Activated T-helper 17 cell treated with anti-CD3 and anti-CD28 coated beads, Interleukin-2, amount 50 U/mL, for 72 hours (primary cell): ENCODE measurements at places on chromosomes 16 and 17.
A peak's percentile ranks its signal among the peaks of the same experiment; 100 is the strongest.

GRCh38 chr17:29613352-29613837, 9.3 kb downstream of the CORO6 start:
- ATAC-seq = peak; percentile 55

GRCh38 chr17:81976332-81977210, 858 bp upstream of the ASPSCR1 start:
- peak; percentile 71 for ATAC-seq

DNA sequence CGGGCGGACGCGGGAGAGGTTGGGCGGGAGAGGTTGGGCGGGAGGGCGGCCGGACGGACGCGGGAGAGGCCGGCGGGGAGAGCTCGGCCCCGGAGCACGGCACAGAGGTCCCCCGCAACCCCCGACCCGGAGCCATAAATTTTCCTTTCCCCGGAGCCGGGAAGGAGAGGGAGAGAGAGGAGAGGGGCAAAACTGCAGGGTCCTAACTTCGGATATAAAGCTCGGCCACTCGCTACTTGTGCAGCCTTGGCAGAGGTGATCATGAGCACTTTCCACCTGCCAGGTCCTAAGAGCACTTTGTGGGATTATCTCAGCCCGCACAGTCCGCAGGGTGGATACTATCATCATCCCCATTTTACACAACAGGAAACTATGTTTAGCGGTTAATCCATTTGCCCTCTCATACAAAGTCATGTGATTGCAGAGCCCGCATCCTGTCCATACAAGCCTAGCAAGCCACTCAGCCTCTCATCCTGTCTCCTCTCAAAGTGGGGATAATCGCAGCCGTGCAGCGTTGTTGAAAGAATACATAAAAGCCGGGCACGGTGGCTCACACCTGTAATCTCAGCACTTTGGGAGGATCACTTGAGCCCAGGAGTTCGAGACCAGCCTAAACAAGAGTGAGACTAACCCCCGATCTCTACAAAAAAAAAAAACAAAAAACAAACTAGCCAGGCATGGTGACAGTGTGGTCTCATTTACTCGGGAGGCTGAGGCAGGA, 780 bp upstream of the DCAKD start:
- ATAC-seq = peak; percentile 55

GRCh38 chr17:35841505-35841904, 27.2 kb downstream of the HEATR9 start:
- ATAC-seq = no peak

- no peak for ATAC-seq
Measured at GRCh38 chr17:12406623-12407215, 259.0 kb upstream of the MYOCD start.

- no peak for ATAC-seq
Measured at GRCh38 chr16:7343243-7343642, 10.6 kb downstream of the RBFOX1 start.

DNA sequence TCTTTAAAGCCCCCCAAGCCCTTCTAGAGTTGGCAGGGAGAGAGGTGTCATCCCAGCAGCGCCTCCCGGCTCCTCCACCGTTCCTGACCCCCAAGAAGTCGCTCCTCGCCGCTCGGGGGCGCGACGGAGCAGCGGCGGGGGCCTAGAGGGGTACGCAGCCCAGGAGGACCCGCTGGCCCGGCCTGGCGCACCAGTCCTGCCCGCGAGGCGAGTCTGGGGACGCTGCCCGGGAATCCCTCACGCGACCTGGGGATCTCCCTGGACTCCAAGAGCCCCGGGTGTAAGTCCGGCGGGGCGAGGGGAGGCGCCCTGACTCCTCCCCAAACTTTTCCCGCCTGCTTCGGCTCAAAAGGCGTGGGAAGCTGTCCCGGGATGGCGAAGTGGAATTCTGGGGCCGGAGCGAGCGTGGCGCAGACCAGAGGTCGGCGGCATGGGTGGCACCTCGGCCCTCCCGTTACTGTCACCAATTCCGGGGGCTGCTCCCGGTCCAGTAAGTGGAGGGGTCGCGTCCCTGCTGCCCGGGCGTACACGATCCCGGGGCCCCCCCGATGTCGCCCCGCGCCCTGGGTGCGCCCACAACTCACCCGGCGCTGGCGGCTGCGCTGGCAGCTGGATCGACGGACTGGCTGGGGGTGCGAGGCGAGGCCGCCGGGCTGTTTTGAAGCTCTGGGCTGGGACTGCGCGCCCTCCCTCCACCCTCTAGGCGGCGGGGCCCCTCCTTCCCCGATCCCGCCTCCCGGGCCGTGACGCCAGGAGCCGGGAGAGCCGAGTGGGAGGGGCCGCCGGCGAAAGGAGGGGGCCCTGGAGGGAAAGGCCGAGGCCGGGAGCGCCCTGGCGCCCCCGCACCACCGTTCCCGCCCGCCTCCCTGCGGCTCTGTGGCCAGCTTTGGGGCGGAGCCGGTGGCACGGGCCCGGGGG, at the start of gene EMP2:
TSS of gene EMP2 (minus strand) at position 634 of the 918 bp plus-strand sequence. CDS start 32,981 bp downstream, outside the sequence.
- no peak for ATAC-seq

- ATAC-seq = no peak
Measured at GRCh38 chr16:21643785-21644184, 8.6 kb downstream of the IGSF6 start.

DNA sequence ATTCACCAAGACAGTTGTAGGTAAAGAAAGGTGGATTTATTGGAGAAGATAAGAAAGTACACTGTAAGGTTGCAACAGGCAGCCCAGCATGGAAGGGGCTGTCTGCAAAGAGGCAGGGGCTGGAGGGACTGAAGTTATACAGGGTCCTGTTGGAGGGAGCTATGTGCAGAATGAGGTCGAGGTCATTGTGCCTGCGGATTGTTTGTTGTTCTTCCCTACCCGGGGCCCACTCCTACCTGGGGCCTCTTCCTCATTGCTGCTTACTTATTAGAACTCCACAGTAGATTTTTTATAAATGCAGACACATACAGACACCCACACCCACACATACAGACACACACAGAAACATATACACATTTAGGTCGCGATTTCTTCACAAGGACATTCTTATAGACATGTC, 466.2 kb downstream of the MAF start:
- ATAC-seq = no peak

GRCh38 chr17:74368341-74369081, 1.2 kb downstream of the GPR142 start:
- ATAC-seq = peak; percentile 87

DNA sequence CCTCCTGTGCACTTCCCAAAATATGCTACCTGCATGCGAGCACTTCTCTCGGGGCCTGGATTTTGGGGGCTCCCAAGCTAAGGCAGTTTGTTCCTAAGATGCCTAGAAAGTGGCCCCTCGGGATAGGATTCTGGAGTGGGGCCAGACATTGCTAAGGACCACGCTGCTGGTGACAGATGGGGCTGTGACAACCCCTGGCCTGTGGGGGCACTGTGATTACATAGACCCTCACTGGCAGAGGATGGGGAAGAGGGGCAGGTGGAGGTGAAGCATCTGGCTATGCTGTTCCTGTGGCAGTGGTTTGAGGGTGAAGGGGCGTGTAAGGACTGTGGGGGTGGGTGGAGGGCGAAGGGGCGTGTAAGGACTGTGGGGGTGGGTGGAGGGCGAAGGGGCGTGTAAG, 128.4 kb downstream of the ENGASE start:
- no peak for ATAC-seq

- ATAC-seq = no peak
Measured at GRCh38 chr17:17778308-17779014, 58.3 kb downstream of the SREBF1 start.

GRCh38 chr17:43701318-43701743, 39.6 kb upstream of the MEOX1 start:
- peak; percentile 89 for ATAC-seq

DNA sequence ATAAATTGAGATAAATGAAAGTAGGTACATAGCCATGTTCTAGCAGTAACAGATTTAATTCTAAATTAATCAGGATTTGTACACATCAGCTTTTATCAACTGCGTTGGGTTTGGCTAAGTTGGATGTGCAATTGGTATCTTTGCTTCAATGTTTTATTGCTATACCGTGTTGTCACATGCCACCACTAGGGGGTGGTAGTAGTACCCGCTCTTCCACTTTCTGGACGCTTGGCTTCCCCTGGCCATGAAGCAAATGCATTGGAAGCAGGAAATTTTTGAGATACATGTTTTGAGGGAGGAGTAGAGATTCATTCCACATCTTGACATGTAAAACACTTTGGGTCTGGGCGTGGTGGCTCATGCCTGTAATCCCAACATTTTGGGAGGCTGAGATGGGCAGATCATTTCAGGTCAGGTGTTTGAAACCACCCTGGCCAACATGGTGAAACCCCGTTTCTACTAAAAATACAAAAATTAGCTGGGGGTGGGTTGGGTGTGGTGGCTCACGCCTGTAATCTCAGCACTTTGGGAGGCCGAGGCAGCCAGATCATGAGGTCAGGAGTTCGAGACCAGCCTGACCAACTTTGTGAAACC, 58.6 kb downstream of the EMP2 start:
- peak; percentile 60 for ATAC-seq

- ATAC-seq = no peak
Measured at GRCh38 chr16:66263168-66263972, 103.1 kb upstream of the CDH5 start.

DNA sequence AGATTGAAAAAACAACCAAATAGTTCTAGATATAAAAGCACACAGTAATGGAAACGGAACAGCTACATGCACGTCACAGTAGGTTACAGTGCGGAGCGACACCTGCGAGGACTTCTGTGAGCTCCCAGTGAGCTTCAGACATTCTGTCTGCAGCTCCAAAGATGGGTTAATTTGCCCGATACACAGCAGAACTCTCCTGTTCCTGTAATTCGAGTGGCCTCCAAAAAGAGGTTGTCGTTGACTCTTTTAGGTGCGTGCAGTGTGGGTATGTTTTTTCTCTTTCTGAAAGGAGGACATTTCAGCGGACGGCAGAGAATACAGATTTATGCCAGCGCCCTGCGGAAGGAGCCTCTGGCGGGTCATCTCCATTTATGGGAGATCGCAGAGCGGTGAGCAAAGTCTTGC, 2.9 kb downstream of the OR1F1 start:
- ATAC-seq = no peak

GRCh38 chr17:17403899-17404576, 72.8 kb upstream of the MED9 start:
- ATAC-seq = peak; percentile 73

- ATAC-seq = peak; percentile 88
Measured at GRCh38 chr17:66381701-66382362, 79.4 kb downstream of the PRKCA start.

GRCh38 chr16:24998201-24998600, 17.0 kb downstream of the ARHGAP17 start:
- ATAC-seq = no peak

- ATAC-seq = no peak
Measured at GRCh38 chr16:57606847-57607501, 21.5 kb upstream of the ADGRG1 start.

GRCh38 chr17:74176546-74177001, 26.9 kb upstream of the RPL38 start:
- peak; percentile 56 for ATAC-seq

DNA sequence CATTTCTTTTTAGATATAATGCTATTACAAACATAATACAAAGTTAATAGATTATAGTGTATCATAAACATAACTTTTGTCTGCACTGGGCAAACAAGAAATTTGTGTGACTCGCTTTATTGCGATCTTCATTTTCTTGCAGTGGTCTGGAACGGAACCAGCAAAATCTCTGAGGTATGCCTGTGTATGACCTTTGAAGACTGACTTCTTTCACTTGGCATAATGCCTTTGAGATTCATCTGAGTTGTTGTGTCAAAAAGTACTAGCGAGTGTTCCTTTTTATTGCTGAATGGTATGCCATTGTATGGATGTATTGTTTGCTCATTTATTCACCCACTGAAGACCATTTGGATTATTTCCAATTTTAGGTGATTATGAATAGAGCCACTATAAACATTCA, 69.2 kb downstream of the TANC2 start:
- no peak for ATAC-seq

- no peak for ATAC-seq
Measured at GRCh38 chr16:2973093-2973492, 3.9 kb downstream of the PAQR4 start.

DNA sequence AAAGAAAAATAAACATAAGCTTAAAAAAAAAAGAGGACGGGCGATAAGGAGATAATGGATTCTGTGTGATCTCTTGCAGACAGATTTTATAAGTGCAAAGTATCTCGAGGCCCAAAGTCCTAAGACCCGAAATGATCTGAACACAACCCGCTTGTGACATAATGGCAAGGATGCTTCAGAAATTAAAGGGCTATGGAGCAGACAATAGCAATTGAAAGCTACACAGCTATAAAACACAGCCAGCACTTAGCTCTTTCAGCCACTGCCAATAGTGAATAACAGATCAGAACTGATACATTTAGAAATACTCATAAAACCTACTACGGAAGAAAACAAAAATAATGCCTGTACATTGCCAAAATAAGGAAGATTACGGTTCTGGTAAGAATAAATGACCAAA, 117.5 kb downstream of the ZFHX3 start:
- ATAC-seq = no peak

DNA sequence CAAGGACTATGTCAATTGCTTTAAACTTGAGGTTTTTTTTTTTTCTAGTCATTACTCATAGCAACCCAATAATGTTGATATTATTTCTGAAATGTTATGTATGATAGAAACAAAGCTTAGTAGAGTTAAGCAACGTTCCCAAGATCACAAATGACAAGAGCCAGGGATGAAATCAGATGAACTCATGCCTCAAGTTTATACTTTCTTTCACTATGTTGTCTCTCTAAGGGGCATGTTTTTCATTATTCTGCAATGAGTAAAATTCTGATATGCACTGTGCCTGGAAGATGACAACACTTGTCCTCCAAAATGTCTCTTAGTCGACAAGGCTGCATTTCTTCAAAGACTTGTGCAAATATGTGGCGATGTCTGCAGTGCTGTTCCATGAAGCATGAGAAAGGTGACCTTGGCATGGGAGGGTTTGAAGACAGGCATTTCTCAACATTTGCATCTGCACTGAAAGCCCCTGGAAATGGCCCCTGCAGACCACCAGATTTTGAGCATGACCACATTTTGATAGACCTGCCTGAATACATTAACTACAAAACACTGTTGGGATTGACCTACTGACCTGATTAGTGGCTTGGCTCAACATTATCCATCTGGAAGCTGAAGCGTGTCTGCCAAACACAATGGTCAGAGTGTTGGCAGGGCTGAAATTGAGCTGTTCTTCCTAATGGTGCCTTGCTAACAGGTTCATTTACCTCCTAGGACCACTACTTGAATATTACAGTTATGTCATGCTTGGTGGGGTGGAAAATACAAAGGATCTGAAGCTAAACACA, 1027.5 kb downstream of the CDH11 start:
- no peak for ATAC-seq

DNA sequence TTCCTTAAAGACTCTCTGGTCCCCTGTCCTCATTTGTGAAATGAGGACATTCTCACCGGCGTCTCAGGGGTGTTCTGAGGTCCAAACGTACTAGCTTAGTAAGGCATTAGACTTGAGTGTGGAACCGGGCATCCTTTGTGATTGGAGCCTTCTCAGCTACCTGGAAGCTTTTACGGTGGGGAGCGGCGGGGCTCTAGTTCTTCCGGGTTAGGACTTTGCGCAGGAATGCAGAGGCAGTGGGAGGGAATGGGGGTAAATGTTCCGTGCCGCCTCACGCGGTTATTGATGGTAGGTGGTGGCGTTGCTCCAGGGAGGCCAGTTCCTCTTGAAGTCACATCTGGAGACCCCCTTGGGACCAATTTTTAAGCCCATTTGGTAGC, 113.6 kb downstream of the SNX29 start:
- ATAC-seq = no peak
